ENCODE measurements at places on chromosomes 2 and 18. TPM values are rescaled to one million over a fixed set of nuclear protein-coding genes. Genes with fewer than 3 reads are reported as not detected.
A peak's percentile ranks its signal among the peaks of the same experiment; 100 is the strongest.

The CSRNP3 gene
- not detected for total RNA-seq

The SLC19A3 gene
- 1.6 TPM for total RNA-seq

The CXCR4 gene
- not detected for total RNA-seq

- DNase-seq, result peak; percentile 37
These were observed 13.1 kb downstream of the CFLAR start for GRCh38 chr2:201128933-201129505.

- DNase-seq, result peak; percentile 14
These were observed 21.7 kb upstream of the CTAGE1 start for GRCh38 chr18:22439447-22439846.

DNA sequence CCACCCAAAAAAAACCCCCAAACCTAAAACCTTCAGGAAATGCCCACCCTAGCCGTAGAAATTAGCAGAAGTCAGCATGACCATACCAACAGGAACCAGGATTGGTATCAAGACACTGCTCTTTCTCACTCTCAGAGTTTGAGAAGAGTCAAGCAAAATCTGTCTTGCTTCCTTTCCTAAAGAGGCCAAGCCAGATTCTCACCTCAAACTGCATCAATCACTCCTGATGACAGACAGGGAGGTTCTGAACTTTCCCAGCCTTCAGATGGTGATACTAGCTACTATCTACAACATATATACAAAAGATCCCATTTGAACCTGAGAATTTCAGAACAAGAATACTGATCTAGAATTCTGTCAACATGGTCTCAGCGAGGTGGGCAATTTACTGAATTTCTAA is 29.7 kb downstream of the CCDC93 start:
- DNase-seq, result no peak

GRCh38 chr2:109299536-109299935 is 170.5 kb downstream of the SH3RF3 start:
- no peak for DNase-seq

DNA sequence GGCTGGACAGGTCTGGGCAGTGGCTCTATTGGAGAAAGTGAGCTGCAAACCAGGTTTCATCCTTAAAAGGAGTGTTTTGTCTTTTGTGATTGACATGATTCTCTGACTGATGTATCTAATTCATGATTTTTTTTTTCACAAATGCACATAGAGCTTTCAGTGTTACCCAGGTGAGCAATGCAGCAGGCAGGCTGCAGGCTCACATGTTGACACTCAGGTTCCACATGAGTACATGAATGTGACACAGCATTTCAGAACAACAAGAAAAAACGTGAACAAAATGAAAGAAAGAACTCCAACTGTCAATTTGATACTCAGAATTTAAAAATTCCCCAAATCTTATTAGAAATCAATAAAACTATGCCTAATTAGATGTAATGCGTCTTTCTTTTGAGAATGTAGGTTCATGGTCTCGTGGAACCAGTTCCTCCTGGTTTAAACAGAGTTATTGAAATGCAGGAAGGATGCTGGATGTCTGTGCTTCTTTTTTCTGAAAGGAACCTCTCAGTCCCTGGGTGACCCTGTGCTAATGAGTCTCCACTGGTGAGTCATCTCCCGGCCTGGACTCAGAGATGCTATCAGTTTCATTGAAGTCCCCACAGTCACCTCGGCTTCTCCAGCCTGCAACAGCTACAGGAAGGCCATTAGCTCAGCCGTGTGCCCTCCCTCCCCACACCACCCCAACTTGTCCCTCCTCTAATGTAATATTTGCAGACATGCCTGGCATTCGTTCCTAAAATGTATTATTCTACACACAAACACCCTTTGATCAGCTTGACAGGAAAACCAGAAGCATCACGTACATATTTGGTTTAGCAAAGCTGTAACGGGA is 430.4 kb downstream of the LPIN1 start:
- peak; percentile 87 for DNase-seq
